ENCODE measurements at places on chromosomes 16 and 17. TPM values are rescaled to one million over a fixed set of nuclear protein-coding genes. Genes with fewer than 3 reads are reported as not detected.
A peak's percentile ranks its signal among the peaks of the same experiment; 100 is the strongest.

GRCh38 chr17:1490643-1491442, 1.6 kb downstream of the MYO1C start:
- no peaks in the 10 kb centered on the region for H3K27me3 ChIP-seq
- H3K4me3 ChIP-seq: no peak overlapping the region
- peak; percentile 52 for DNase-seq
- H3K4me1 ChIP-seq: peaks cover 52% of the 10 kb centered on the region

DNA sequence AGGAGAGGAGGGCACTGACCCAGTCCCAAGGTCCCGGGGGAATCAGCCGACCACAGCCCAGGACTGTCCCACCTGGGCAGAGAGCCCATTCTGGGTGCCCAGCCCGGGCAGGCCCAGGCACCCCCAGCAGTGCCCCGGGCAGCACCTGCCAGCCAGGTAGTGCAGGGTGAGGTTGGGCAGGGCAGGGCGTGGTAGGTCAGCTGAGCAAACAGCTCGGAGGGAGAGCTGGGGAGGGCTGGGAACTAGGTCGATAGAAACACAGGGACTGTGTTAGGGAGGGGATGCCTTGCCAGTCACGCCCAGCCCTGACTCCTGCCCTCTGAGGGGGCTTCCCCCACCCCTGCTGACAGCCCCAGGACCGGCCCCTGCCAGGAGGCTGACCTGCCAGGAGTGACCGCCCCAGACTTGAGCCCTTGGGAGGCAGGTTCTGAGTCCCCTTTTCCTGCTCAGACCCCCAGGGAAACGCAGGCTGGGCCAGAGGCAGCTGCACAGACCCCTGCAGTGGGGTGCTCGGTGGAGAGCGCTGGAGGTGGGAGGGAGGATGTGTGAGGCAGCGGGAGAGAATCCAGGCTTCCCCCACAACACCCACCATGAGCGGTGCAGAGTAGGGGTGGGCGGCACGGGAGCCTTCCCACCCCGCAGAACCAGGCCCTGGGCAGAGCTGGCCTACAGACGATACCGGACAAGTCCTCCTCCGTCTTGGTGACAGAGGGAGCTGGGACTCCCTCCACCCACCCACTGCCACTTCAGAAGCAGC, 4.7 kb downstream of the HS3ST6 start:
- H3K27ac ChIP-seq: no peak overlapping the region
- DNase-seq: no peak
- H3K36me3 ChIP-seq: no peaks in the 10 kb centered on the region
- H3K4me1 ChIP-seq: no peaks in the 10 kb centered on the region

- no peak overlapping the region for H3K27ac ChIP-seq
- H3K4me3 ChIP-seq: no peak overlapping the region
- no peaks in the 10 kb centered on the region for H3K36me3 ChIP-seq
- no peaks in the 10 kb centered on the region for H3K4me1 ChIP-seq
- no peak for DNase-seq
- H3K27me3 ChIP-seq: no peaks in the 10 kb centered on the region
Measured at GRCh38 chr16:85916141-85916890, 17.4 kb downstream of the IRF8 start.

TMEM132E gene
- 0.23 TPM for total RNA-seq

DNA sequence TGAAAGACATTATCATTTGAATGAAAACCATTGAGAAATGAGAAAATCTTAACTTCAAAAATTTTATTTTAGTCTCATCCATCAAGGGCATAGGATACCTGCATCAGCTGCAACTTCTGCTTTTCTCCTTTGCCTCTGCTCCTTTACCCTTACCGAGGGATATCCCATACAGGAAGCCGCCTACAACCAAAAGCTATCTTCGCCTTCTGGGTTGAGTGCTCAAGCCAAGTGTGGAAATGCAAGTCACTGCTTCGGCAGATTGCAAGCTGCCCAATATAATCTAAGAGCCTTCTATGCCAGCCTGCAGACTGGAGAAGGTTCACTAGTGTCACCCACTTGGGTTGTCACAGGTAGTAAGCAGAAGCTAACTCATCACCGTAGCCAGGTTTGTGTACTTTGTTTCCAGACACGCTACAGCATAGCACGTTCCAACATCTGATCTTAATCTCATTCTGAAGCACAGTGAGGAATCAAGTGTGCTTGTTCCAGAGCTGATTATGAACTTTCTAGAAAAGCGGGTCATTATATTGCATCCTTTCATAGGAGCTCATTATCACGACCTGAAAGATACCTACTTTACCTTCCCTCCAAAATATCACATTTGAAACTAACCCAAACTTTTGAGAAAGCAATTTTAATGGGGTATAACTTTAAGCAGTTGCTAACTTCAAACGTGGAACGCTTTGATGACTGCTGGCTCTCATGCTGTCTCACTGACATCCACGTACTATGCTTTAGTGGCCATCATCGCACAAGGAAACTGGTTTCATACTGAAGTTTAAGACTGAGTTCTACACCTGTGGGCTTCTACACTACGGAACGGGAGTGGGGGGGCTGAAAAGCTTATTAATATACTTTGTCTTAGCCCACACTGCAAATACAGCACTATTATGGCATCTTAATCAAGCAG, 8.0 kb upstream of the UNK start:
- H3K4me1 ChIP-seq: peaks cover 24% of the 10 kb centered on the region
- no peaks in the 10 kb centered on the region for H3K27me3 ChIP-seq
- H3K4me3 ChIP-seq: no peak overlapping the region
- H3K27ac ChIP-seq: peak overlapping the region; percentile 98

SEPTIN12 gene
- total RNA-seq: not detected

- peaks cover 43% of the 10 kb centered on the region for H3K4me1 ChIP-seq
- no peak overlapping the region for H3K4me3 ChIP-seq
- DNase-seq: peak; percentile 20
- H3K27me3 ChIP-seq: no peaks in the 10 kb centered on the region
- peaks cover 16% of the 10 kb centered on the region for H3K36me3 ChIP-seq
Measured at GRCh38 chr17:65013613-65014391, 42.7 kb downstream of the GNA13 start.

DNA sequence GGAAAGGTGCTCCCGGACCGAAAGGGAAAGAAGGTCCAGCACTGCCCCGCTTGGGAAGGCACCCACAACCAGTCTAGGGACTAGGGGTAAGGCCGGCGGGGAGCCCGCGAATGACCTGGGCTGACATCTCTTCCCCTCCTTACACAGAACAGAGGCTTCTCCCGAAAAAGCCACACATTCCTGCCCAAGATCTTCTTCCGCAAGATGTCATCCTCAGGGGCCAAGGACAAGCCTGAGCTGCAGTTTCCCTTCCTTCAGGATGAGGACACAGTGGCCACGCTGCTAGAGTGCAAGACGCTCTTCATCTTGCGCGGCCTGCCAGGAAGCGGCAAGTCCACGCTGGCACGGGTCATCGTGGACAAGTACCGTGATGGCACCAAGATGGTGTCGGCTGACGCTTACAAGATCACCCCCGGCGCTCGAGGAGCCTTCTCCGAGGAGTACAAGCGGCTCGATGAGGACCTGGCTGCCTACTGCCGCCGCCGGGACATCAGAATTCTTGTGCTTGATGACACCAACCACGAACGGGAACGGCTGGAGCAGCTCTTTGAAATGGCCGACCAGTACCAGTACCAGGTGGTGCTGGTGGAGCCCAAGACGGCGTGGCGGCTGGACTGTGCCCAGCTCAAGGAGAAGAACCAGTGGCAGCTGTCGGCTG, 1.5 kb downstream of the CNP start:
- DNase-seq: no peak
- H3K27ac ChIP-seq: peak overlapping the region; percentile 83
- peaks cover 16% of the 10 kb centered on the region for H3K36me3 ChIP-seq

ICAM2 gene
- total RNA-seq: 158 TPM
